ENCODE measurements at places on chromosomes 11 and 22.

- DNase-seq = no peak
These were observed 1.0 kb upstream of the BRSK2 start for GRCh38 chr11:1388763-1389102.

GRCh38 chr22:35977136-35977535 is 51.5 kb downstream of the RBFOX2 start:
- no peak for DNase-seq

DNA sequence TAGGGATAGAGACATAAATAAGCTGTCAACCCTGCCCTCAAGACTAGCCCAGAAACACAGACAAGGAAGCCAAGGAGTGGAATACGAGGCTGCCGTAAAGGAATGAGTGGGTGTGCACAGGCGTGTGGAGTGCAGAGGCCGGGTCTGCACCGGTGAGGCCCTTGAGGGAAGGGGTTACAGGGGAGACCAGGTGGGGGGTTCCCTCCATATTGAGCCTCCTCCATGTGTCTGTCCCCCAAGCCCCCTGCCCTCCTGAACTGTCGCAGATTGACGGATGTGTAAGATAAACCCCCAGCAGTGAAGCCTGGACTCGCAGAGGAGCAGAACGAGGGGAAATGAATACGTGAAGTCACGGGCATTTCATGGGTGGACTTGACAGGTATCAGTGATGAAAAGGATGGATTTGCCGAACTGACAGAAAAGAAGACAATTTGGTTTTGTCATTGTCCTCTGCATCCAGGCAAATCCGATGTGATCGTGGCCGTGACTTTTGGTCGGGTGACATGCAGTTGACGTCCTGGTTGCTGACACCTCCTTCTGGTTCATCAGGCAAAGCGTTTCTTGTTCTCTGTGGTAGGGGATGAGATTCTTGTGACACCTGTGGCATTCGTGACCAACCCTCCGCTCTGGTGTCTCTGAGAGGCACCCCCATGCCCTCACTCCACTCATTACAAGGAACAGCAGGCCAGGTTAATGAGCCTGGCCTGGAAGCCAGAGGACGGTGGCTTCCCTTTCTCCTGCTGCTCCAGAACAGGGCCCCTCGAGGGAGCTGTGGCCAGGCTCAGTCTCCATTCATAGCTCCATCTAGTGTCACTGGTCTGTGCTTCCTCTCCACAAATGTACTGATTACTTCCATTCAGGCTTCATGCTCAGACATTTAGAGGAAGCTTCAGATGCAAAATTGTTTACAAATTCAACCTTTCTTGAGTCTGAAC is 223.1 kb upstream of the B3GAT1 start:
- no peak for DNase-seq

GRCh38 chr11:27281740-27282590 is 81.0 kb downstream of the CCDC34 start:
- DNase-seq = no peak
